ENCODE measurements at places on chromosomes 6 and 20.

DNA sequence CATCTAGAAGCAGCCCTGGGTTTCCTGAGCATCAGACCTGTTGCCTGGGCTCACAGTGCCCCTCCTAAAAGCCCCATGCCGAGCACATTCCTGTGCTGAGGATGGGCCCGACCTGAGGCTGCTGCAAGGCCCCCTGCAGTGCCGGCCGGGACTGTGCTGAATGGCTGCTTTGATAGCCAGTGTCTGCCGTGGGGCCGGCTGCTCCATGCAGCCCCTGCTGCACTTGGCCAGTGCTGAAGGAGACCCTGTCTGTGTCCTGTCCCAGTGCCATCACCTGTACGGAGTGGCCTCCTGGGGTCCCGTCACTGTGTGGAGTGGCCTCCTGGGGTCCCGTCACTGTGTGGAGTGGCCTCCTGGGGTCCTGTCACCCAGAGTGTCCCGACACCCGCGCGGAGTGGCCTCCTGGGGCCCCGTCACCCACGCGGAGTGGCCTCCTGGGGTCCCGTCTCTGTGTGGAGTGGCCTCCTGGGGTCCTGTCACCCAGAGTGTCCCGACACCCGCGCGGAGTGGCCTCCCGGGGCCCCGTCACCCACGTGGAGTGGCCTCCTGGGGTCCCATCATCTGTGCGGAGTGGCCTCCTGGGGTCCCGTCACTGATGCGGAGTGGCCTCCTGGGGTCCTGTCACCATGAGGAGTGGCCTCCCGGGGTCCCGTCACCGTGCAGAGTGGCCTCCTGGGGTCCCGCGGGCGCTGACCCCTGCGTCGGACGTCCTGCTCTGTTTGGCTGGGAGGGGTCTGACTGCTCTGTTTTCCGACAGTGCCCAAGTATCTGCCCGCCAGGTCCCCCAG, 7.0 kb downstream of the COL9A3 start:
- no peak for DNase-seq

DNA sequence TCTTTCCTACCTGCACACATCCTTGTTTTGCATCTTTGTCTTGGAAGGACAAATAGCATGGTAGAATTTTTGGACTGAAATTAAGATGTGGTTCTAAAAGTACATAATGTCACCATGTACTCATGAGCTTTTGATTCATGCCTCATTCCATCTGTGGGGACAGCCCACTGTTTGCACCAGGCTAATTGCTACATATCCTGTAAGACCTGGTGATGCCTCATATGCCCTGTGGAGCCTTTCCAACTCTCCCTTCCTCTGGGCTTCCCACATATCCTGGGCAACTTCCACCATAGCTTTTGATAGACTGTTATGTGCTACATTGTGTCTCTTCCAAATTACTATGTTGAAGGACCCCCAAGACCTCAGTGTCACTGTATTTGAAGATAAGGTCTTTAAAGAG, 213.6 kb upstream of the PREP start:
- no peak for DNase-seq

DNA sequence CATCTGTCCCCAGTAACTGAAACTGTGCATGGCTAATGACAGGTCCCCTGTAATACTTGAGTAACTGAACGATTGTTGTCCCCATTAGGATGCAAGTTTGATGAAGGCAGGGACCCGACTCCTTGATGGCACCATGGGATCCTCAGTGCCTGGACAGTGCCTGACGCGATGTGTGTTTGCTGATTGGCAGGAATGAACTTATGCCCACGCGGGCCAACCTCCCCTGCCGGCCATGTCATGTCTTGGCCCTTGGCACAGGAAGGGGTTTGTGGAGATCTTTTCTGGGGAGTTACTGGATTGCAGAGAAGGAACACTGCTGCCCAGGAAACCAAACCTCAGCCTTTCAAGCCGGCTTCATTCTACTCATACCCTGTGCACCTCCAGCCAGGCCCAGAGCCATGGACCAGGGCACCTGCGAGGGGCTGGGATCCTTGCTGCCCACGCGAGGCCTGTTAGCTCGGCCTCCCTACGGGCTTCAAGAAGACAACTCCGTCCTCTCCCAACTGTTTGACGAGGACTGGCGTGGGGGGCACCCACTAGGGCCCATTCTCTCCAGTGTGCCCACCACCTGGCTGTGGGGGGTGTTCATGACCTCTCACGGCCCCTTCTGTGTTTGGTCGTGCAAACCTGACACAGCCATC, 147.8 kb downstream of the ZMYND8 start:
- no peak for DNase-seq

GRCh38 chr6:104509355-104509754, 350.4 kb downstream of the HACE1 start:
- DNase-seq: no peak

GRCh38 chr6:151292974-151293687, 53.4 kb downstream of the AKAP12 start:
- no peak for DNase-seq

GRCh38 chr6:99780556-99780885, 173.9 kb downstream of the PRDM13 start:
- DNase-seq: no peak

- no peak for DNase-seq
Measured at GRCh38 chr6:2081155-2082138, 164.0 kb downstream of the GMDS start.
